ENCODE measurements at places on chromosomes 1 and 21. TPM values are rescaled to one million over a fixed set of nuclear protein-coding genes. Genes with fewer than 3 reads are reported as not detected.

Gene SV2A
- 1.4 TPM for total RNA-seq

Gene CD1C
- not detected for total RNA-seq

DNA sequence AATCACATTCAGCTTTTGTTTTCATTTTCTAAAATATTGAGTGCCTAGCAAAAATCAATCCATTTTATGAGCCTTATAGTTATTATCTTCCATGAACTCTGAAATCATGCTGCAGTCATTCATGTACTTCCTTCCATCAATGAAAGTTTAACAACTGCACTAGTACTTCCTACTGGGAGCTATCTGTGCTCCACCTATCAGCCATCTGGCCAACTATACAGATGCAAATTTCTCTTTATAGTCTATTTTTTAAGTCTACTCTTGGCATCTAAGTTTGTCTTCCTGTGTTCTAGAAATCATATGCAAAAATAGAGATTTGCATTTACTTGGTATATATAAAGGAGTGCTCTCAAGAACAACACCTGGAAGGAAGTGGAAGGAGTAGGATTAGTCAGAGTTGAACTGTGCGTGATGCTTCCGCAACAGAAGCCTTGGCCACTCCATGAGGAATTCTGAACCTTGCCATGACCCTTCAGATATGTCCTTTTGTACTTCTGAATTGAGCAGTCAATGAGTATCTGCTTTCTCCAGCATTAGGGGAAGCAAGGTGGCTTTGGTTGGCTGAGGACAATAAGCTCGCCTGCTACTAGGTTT is 403.2 kb upstream of the ADAMTS5 start:
- H3K27me3 ChIP-seq = no peaks in the 10 kb centered on the region
- H3K27ac ChIP-seq = no peak overlapping the region
- no peaks in the 10 kb centered on the region for H3K36me3 ChIP-seq
- DNase-seq = no peak
- H3K4me3 ChIP-seq = no peak overlapping the region
- H3K4me1 ChIP-seq = no peaks in the 10 kb centered on the region

Gene ACTL8
- not detected for total RNA-seq

DNA sequence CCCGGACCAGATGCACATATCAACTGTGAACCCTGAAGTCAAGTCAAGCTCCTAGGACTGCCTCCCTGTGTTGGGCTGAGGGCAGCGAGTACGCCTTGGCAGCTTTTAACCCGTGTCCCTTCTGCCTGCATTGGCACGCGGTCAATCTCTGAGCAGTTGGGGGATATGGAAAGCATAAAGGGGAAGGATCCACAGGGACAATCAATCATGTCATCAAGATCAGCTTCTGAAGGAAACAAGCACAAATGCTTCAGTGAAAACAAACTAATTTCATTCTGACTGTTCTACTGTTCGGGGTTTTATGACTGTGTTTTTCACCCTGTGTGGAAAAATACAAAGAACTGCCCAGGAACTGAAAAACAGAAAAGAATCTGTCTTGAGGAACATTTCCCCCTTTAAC is 106.2 kb downstream of the RUNX1 start:
- H3K4me1 ChIP-seq = peaks cover 71% of the 10 kb centered on the region
- no peak for DNase-seq
- H3K36me3 ChIP-seq = peaks cover 6% of the 10 kb centered on the region

- H3K27me3 ChIP-seq = no peaks in the 10 kb centered on the region
- no peak for DNase-seq
- H3K36me3 ChIP-seq = no peaks in the 10 kb centered on the region
- no peak overlapping the region for H3K27ac ChIP-seq
- no peaks in the 10 kb centered on the region for H3K4me1 ChIP-seq
Observed at GRCh38 chr1:3510136-3510955, 55.9 kb downstream of the ARHGEF16 start.

GRCh38 chr1:53587252-53587988 is 128.2 kb downstream of the DMRTB1 start:
- no peak overlapping the region for H3K4me3 ChIP-seq
- no peak overlapping the region for H3K27ac ChIP-seq
- peaks cover 33% of the 10 kb centered on the region for H3K27me3 ChIP-seq
- H3K36me3 ChIP-seq = no peaks in the 10 kb centered on the region

Gene IGSF9
- total RNA-seq = not detected

GRCh38 chr1:9340172-9340854 is 47.6 kb downstream of the SPSB1 start:
- DNase-seq = no peak
- no peaks in the 10 kb centered on the region for H3K4me1 ChIP-seq
- H3K36me3 ChIP-seq = no peaks in the 10 kb centered on the region
- H3K4me3 ChIP-seq = no peak overlapping the region
- H3K27ac ChIP-seq = no peak overlapping the region

DNA sequence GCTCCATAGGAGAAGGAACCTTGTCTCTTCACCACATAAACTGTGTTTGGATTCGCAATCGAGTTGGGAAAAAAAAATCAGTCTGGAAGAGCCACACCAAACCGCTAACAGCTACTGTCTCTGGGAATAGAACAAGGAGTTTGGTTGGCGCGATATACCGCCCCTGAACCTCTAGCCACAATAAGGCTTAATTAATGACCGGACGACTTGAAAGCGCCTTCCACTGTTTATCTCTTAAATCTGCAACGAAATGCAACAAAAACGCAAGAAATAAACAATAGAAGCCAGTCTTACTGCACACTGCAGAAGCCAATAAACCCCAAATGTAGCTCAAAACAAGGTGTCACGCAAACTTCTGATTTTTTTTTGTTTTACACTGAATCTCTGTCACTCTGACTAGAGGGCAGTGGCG is 10.9 kb downstream of the BTBD19 start:
- no peaks in the 10 kb centered on the region for H3K36me3 ChIP-seq
- H3K27me3 ChIP-seq = no peaks in the 10 kb centered on the region
- DNase-seq = no peak
- H3K4me1 ChIP-seq = peaks cover 40% of the 10 kb centered on the region
- peak overlapping the region; percentile 100 for H3K27ac ChIP-seq

- no peak overlapping the region for H3K27ac ChIP-seq
- no peak overlapping the region for H3K4me3 ChIP-seq
- H3K36me3 ChIP-seq = no peaks in the 10 kb centered on the region
Observed at GRCh38 chr1:185565302-185565701, 168.9 kb upstream of the HMCN1 start.

GRCh38 chr1:7371926-7372325 is 399.2 kb upstream of the VAMP3 start:
- no peaks in the 10 kb centered on the region for H3K36me3 ChIP-seq
- H3K4me1 ChIP-seq = no peaks in the 10 kb centered on the region
- DNase-seq = peak; percentile 38
- H3K27ac ChIP-seq = no peak overlapping the region
- H3K27me3 ChIP-seq = peaks cover 6% of the 10 kb centered on the region

DNA sequence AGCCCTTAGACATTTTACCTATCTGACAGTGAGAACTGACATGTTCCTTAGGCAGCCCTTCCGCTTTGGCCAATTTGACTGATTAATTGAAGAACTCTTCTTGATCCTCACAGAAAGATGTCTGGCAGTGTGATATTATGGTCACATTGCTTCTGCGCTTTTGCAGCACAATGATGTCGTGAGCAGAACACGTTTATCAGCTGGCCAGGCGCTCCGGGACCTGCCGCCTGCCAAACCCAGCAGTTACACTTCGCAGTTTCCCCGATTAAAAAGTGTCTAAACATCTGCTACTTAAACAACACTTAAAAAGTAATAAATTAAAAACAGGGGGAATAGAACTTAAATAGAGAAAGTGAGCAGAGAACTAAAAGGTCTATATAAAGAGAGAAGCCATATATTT is 103.5 kb upstream of the ETS2 start:
- no peak overlapping the region for H3K27ac ChIP-seq
- DNase-seq = no peak
- H3K4me1 ChIP-seq = no peaks in the 10 kb centered on the region
- H3K36me3 ChIP-seq = no peaks in the 10 kb centered on the region
- peaks cover 21% of the 10 kb centered on the region for H3K27me3 ChIP-seq
- H3K4me3 ChIP-seq = no peak overlapping the region

DNA sequence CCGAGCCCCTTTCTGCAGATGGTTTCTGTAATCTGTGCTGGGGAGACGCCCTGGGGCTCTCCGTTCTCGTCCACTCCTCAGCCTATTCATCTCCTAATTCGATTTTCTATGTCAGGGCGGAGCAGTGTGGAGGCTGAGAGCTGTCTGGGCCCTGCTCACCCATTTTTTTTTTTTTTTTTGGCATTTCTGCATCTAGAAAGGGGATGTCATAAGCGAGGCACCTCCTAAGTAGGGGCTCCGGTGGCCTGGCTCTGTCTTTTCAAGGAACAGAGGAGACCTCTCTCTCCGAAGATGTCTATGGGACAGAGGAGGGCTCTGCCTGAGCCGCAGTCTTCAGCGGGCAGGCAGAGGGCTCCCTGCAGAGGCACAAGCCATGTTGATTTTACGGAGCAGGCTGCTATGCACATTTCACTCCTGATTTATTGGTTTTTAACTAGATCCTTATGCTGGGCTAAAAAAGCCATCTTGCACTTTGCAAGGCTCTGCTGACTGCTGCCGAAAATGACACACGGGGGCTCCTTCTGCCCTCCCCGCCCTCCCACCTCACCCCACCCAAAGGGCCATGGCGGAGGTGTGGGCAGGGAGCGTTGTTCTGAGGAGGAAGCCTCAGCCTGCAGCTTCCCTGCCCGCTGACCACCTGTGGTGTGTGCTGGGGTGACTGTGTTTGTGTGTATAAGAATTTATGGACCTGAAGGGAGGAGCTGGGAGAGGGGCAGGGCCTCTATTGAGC is 71.0 kb downstream of the FOXD2 start:
- H3K36me3 ChIP-seq = no peaks in the 10 kb centered on the region
- H3K4me3 ChIP-seq = peak overlapping the region; percentile 70
- H3K4me1 ChIP-seq = no peaks in the 10 kb centered on the region
- no peak overlapping the region for H3K27ac ChIP-seq

DNA sequence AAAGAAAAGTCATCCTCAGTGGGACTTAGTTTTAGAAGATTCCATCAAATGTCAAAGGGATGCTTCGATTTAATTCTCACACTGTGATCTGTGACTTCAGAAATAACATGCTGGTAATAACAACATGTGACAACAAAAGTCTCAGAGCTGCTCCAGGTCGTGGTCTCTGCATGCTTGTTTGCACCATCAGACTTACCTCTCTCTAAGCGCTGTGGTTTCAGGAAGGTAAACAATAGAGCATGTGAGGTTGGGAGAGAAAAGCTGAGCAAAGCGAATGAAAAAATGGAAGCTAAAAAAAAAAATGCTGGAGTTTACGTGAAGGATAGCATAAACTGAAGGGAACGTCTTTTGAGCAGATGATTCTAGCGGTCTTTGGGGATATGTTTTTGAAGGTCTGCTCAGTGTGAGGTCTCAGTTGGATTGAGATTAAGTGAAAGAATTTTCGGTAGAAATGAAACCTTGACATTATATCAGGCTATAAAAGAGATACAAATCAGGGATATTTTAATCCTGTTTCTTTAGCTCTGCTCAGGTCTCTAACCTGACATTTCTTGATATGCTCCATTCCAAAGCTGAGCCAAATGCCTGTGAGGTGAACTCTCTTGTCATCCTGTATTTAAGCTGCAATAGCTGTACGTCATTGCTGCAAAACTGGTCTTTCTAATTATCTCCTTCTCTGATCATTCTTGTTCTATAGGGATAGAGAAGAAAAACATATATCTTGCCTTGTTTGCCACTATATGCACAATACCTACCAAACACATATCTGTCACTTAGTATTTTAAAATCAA is 86.5 kb downstream of the C1orf21 start:
- no peaks in the 10 kb centered on the region for H3K27me3 ChIP-seq
- no peak overlapping the region for H3K4me3 ChIP-seq
- H3K27ac ChIP-seq = no peak overlapping the region

- peaks cover 3% of the 10 kb centered on the region for H3K4me1 ChIP-seq
- H3K27ac ChIP-seq = no peak overlapping the region
- H3K27me3 ChIP-seq = no peaks in the 10 kb centered on the region
- no peak overlapping the region for H3K4me3 ChIP-seq
Observed at GRCh38 chr1:2566101-2567045, 10.2 kb downstream of the TNFRSF14 start.

- no peaks in the 10 kb centered on the region for H3K27me3 ChIP-seq
- H3K36me3 ChIP-seq = no peaks in the 10 kb centered on the region
- H3K4me3 ChIP-seq = no peak overlapping the region
- no peak overlapping the region for H3K27ac ChIP-seq
- DNase-seq = no peak
Observed at GRCh38 chr1:78672428-78672827, 22.8 kb downstream of the IFI44 start.

Gene CYYR1
- total RNA-seq = not detected

- no peaks in the 10 kb centered on the region for H3K27me3 ChIP-seq
- H3K4me3 ChIP-seq = peak overlapping the region; percentile 90
- H3K4me1 ChIP-seq = peaks cover 27% of the 10 kb centered on the region
- H3K27ac ChIP-seq = peak overlapping the region; percentile 62
Observed at GRCh38 chr1:225882694-225883615, 775 bp upstream of the TMEM63A start.

DNA sequence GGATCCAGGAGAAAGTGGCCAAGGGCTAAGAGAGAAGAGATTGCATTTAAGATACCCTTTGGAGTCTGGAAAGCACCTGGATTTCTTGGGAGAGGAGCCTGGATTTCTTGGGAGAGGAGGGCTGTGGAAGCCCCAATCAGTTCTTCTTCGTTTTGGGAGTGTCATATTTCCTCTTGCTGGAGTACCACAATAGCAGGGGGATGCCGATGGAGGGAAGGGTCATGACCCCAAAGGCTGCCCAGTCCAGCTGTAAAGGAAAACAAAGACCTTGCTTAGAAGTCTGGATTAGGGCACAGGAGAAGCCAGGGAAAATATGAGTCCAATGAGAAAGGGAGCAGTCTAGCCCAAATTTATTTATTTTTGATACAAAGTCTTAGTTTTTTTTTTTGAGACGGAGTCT is 11.3 kb downstream of the SSR2 start:
- H3K4me1 ChIP-seq = peaks cover 25% of the 10 kb centered on the region
- H3K36me3 ChIP-seq = peaks cover 26% of the 10 kb centered on the region
- no peak overlapping the region for H3K4me3 ChIP-seq
- H3K27me3 ChIP-seq = no peaks in the 10 kb centered on the region

- peak overlapping the region; percentile 76 for H3K4me3 ChIP-seq
- peaks cover 6% of the 10 kb centered on the region for H3K4me1 ChIP-seq
- peaks cover 9% of the 10 kb centered on the region for H3K36me3 ChIP-seq
- peaks cover 29% of the 10 kb centered on the region for H3K27me3 ChIP-seq
- no peak for DNase-seq
Observed at GRCh38 chr1:218164111-218164929, 120.8 kb upstream of the RRP15 start.

Gene HMCN1
- 1.1 TPM for total RNA-seq

Gene DMBX1
- 0.47 TPM for total RNA-seq

DNA sequence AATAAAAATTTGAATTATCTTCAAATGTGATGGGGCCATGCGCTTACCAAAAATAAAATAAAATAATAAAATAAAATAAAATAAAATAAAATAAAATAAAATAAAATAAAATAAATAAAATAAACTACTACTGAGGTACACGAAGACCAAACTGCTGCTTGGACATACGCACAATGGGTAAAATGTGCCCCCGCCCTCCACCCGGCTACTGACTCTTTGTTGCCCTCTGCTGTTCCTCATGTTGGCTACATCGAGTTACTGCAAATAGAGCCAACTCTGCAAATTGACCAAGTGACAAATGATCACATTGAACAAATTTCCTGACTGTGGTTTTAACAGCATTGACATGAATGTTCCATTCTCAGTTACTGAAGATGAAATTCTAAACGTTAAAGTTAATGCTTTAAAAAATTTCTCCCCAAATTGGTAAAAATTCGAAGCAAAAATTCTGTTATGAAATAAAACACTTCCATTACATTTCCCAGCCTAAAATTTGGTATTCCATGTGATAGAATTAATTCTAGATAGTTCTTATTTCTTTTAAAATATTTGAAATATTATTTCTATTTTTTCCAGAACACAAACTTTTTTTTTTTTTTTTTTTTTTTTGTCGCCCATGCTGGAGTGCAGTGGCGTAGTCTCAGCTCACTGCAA is 18.8 kb upstream of the MAP1LC3C start:
- H3K36me3 ChIP-seq = no peaks in the 10 kb centered on the region
- DNase-seq = no peak
- H3K4me1 ChIP-seq = no peaks in the 10 kb centered on the region
- no peak overlapping the region for H3K27ac ChIP-seq
- H3K4me3 ChIP-seq = no peak overlapping the region
